ENCODE measurements at places on chromosomes 6 and 20. TPM values are rescaled to one million over a fixed set of nuclear protein-coding genes. Genes with fewer than 3 reads are reported as not detected.
A peak's percentile ranks its signal among the peaks of the same experiment; 100 is the strongest.

- no peak for DNase-seq
Measured at GRCh38 chr6:15020119-15020770, 225.6 kb upstream of the JARID2 start.

The NKX2-4 gene
- not detected for total RNA-seq

The ZNF341 gene
- 5.8 TPM for total RNA-seq

GRCh38 chr6:39050453-39051112 lies 2.0 kb downstream of the GLP1R start:
- no peak for DNase-seq

DNA sequence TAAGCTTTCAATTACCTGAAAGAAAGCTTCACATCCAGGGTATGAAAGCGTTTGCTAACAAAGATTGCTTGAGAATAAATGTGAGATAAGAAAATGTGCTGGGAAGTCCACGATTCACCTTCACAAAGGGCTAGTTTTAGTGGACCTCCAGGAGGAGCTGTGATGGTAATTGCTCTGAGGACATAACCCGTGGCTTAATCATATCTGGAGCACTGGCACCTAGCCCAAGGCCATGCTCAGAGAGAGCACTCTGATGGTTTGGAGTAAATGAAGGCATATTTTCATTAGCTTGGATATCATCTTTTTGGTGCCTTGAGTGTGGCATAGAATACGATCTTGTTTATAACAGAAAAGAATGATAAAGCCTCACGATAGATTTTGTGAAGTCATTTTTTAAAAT lies 46.9 kb upstream of the BACH2 start:
- no peak for DNase-seq

The PHACTR3 gene
- total RNA-seq = 2.1 TPM

GRCh38 chr20:16662467-16662866 lies 67.4 kb upstream of the SNRPB2 start:
- no peak for DNase-seq

- DNase-seq = no peak
Measured at GRCh38 chr6:51568771-51569170, 518.6 kb downstream of the PKHD1 start.

- DNase-seq = no peak
Measured at GRCh38 chr20:56202493-56203077, 45.9 kb upstream of the MC3R start.

The KCNB1 gene
- total RNA-seq = 0.95 TPM

The EBF4 gene
- 11.4 TPM for total RNA-seq

The LST1 gene
- not detected for total RNA-seq

The PKHD1 gene
- total RNA-seq = 0.75 TPM

The DNAH8 gene
- 0.05 TPM for total RNA-seq

DNA sequence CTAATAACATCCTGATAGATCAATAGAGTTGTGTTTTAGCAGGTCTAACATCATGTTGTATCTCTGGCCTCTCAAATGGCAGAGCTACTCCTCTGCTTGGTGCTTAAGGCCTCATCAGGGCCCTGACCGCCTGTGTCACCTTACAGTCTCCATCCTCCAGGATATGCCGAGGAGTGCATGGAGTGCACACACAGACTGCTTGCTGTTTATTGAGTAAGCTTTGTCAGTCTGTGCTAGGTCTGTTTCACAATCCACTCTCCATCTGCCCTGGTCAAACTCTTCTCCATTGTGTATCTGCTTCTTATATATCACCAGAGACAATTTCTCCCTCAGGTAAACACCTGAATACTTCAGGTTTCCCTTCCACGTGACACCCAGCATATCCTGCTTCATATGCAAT lies 136.1 kb downstream of the SLC24A3 start:
- no peak for DNase-seq

DNA sequence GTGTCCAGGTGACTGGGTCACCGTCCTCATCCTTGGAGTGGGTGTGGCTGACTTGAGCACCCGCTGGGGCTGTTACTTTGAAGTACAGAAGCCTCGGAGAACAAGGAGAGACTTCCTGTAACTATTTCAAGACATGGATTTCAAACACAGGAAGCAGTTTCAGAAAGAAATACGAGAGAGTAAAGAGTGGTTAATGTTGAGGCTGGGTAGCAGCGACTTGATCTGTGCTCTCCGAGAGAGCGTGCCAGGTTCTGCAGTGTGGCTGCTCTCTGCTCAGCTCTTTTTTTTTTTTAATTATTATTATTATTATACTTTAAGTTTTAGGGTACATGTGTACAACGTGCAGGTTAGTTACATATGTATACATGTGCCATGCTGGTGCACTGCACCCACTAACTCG lies 17.5 kb upstream of the EFCAB8 start:
- DNase-seq = no peak

The C6orf58 gene
- total RNA-seq = not detected

The RBM38 gene
- total RNA-seq = 26.5 TPM

- DNase-seq = no peak
Measured at GRCh38 chr6:20866036-20866435, 331.8 kb downstream of the CDKAL1 start.

DNA sequence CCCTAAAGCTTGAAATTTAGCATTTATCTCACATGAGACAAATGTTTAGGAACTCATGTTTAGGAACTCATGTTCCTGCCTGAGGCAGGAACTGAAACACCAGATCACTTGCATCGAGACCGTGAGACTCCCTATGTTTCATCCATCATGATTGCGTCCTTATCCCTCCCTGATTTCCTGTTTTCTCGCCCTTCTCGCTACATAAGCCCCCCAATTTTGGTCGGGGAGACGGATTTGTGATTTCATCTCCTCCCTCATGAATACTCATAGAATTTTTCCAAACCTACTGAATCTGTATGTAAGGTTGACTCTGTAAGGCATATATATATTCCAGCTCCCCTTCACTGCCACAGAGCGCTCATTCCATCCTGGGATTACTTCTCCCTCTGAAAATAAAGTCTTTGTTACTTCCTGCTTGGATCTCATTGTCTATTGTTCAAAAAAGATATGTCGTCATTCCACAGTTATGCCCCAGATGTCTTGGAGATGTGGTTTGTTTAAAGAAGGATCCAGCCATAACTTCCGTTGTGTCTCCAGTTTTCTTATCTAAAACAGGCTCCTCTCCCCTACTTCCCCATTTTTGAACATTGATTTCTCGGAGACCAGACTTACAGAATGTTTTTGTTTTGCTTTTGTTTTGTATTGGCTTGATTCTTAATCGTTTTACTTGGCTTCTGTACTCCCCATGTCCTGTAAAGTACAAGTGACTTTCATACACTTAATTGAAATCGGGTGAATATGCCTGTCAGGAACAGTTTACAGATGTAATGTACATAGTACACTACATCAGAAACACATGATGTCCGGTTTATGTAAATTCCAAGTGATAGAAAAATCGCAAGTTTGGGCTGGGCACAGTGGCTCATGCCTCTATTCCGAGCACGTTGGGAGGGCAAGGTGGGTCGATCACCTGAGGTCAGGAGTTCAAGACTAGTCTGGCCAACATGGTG lies 118.7 kb downstream of the HFE start:
- no peak for DNase-seq

DNA sequence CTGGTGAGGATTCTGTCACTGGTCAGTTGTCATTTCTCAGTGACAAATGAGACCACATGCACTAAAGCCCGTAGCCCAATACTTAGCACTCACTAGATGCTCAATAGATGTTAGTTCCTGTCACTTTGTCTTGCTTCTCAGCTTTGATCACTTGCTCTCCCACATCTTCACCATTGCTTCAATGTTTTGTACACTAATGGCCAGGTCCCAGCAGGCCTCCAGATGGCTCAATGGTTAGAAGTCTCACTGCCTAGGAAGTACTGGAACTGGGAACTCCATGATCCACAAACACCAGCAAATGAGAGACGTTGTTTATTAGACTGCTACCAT lies 502.8 kb upstream of the JARID2 start:
- no peak for DNase-seq

DNA sequence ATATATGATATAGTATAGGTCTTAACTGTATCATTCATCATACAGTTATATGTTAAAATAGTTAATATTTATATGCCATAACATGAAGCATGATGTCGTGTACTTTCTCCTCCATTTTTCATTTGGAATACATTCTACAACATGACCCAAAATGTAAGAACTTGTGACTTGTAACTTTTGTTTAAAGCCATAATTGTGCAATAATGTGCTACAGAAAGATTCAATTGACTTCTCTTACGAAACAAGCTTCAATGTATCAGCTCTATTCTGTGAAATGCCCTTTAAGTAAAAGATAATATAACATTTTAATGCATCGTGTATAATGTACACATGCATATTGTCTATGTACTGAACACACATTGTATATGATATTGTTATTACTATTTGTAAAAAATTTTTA lies 76.7 kb upstream of the FABP7 start:
- no peak for DNase-seq

- DNase-seq = peak; percentile 79
Measured at GRCh38 chr6:142944124-142945048, 590 bp downstream of the HIVEP2 start.

The TRIM10 gene
- total RNA-seq = 0.17 TPM

DNA sequence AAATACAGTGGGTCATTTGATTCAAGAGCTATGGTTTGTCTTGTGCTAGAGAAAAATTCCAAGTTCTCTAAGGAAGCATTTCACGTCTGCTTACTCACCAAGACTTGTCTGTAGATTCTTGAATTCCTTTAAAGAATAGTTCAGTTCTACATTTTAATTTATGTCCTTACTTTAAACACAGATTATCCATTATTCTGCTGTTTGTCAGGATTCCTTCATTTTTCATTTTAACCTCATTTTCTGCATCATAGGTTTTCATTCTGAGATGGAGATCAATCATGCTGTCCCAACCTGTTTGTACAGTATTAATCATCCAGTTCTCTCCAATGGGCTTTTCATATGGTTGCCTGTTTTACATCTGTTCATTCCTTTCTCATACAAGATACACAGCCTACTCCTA lies 24.5 kb upstream of the POPDC3 start:
- no peak for DNase-seq

The TNNC2 gene
- not detected for total RNA-seq

- DNase-seq = no peak
Measured at GRCh38 chr6:163752446-163752845, 337.9 kb downstream of the QKI start.

DNA sequence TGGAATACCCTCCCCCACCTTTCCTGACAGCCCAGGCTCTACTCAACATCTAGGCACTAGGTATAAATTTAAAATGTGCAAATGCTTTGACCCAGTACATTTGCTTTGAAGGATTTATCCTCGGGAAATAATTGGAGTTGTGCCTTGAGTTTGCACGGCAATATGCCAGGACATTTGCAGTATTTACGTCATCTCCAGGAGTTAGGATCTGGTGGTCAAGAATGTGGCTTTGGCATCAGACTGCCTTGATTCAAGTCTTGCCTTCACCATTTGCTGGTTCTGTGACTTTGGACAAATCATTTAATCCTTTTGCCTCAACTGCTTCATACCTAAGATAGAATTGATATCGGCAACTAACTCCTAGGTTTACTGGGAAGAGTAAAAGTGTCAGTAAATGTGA lies 169.6 kb downstream of the PLCB1 start:
- no peak for DNase-seq

- no peak for DNase-seq
Measured at GRCh38 chr6:45666846-45667245, 289.1 kb upstream of the SUPT3H start.

Data from type B pancreatic cell (in vitro differentiated cells).